Fibroblast of lung (primary cell): ENCODE measurements at places on chromosomes 5 and 9.
A peak's percentile ranks its signal among the peaks of the same experiment; 100 is the strongest.

DNA sequence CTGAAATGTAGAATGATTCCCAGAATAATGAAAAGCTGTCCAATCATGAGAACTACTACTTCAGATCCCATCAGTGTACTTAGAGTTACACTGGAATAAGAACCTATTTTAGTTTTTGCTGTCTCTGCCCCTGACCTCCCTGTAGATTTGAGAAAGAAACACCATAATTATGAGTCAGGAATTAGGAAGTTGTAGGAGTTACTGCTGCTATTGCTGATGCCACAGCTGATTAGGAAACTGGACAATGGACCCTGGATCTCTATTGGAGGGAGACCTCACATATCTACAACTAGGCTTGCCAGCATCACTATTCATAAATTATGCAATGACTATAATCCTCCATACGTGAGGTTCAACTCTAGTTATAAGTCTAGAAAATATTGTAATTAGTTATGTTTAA lies 48.8 kb upstream of the EDIL3 start:
- peak; percentile 22 for DNase-seq

GRCh38 chr9:10248890-10249289 lies 363.9 kb downstream of the PTPRD start:
- no peak for DNase-seq

- DNase-seq: no peak
These were observed at the start of gene DIPK1B for GRCh38 chr9:136711751-136712689. Gene DIPK1B, plus strand, starts transcription at chr9:136712572. Its CDS starts 94 bp downstream, at chr9:136712666.

GRCh38 chr5:107687937-107688336 lies 17.2 kb upstream of the EFNA5 start:
- DNase-seq: no peak

GRCh38 chr5:69007726-69008368 lies 86.0 kb upstream of the SLC30A5 start:
- DNase-seq: peak; percentile 44

- DNase-seq: no peak
These were observed 6.6 kb upstream of the PTGS1 start for GRCh38 chr9:122364117-122364782.

DNA sequence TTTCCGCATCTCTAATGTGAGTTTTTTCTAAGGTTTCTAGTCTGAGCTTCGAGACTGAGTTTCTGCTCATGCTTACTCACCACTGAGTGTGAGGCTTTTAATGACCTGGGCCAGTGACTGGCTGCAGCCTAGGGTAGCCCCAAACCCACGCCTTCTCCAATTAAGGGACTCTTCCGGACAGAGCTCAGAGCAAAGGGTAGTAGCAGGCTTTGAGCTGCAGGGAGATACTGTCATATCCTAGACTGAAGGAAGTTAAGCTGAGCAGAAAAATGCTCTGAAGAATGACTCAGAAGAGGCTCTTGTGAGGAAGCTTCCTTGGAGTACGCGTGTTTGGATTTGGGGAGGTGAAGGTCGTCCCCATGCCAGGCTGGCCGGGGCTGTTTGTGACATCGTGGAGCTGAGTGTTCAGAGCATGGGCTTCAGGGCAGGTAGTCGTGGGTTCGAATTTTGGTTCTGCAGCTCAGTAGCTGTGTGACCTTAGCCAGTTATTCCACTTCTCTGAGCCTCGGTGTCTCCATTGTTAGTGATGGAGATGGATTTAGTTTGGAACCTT lies 3.5 kb downstream of the USP20 start:
- DNase-seq: peak; percentile 47

DNA sequence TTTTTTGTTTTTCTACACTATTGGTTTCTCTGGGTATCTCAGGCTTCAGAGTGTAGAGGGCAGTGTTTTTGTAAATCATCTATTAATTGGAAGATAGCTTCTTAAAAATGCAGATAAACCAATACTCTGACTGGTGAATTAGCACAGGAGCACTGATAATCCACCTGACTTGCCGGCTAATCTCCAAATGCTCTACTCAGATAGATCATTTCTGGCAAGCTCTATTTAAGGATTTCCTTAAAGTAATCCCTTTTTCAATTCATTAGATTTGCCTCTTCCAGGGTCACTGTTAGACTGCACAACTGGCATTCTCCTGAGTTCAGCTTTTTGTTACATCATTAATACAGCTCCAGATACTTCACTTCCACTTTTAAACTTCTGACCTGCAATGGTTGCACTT lies 1390.3 kb upstream of the NUDT12 start:
- DNase-seq: no peak

GRCh38 chr5:64939772-64940510 lies 171.2 kb downstream of the CWC27 start:
- DNase-seq: peak; percentile 34

DNA sequence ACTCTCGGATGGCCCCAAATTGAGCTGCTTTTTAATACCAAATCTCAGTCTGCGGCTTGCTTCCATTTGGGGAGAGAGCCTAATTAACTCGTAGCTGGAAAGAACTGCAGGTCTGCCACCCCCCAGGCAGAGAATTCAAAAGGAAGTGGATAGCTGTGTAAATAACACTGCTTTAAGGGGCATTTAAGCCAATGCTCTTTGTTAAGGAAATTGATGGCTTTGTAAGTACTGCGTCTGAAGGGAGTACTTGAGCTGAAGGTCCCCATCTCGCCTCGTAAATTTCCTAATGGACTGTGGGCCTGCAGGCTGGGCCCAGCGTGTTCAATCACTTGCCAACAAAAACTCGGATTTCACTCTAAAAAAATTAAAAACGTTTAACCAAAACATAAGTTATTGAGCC lies 132.7 kb downstream of the PAPPA start:
- DNase-seq: peak; percentile 27

DNA sequence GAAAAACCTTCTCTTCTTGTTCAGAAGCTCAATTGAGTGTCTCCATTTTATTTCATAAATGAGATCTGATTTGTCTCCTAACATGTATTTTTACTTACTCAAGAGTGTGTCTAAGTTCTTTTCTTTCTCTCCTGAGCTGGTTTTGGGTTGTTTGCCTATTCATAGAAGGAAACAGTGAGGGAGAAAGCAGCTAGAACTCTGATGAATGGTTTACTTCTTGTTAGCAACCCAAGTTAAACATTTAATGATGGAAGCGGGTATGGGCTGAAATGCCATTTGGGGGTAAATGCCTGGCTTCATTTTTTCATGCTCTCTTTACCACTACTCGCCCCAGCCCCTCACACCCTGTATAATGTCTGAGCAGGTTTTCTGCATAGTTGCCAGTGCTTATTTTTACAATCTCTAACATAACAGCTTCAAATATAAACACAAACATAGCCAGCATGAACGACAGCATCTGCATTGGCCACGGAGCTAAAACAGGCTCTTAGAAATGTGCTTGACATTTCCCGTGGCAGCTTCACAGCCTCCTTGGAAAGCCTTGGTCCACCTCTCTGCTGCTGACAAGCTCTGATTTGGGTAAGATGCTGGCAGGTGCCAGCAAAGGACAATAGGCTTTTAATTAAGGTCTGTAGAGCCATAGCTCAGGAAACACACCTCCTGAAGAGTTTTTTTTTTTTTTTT lies 321.1 kb downstream of the ARHGEF28 start:
- DNase-seq: no peak

GRCh38 chr9:120737416-120738165 lies 23.3 kb upstream of the MEGF9 start:
- DNase-seq: no peak

DNA sequence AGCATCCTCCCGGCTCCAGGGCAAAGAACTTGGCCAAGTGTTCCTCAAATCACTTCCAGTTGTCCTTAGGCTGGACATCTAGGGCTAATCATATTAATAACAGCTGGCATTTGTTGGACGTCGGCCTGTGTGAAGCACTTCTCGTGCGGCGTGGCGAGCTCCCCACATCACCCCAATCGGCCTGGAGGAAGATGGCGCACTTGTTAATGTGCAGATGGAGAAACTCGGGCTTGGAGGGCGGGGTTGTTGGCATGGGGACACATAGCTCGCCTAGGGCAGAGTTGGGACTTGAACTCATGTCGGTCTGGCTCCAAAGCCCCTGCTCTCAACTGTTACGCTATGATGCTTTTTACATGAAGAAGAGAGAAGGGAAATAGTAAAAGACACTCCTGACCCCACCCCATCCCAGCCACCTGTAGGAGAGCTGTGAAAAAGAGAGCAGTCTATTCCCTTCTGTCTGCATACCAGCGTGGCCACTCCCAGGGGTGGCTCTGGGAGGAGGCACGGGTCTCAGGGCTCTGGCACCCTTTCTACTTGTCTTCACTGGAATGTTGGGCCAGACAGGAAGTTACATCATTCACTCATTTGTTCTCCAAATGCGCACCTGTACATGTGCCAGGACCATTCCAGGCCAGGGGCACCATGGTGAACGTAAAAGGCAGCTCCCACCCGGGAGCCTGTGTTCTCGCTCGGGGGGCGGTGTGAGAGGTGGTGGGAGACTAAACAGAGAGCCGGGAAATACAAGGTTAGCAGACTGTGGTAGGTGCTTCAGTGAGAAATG lies 12.8 kb upstream of the NUP214 start:
- no peak for DNase-seq

GRCh38 chr9:1404940-1405339 lies 354.8 kb downstream of the DMRT2 start:
- no peak for DNase-seq

DNA sequence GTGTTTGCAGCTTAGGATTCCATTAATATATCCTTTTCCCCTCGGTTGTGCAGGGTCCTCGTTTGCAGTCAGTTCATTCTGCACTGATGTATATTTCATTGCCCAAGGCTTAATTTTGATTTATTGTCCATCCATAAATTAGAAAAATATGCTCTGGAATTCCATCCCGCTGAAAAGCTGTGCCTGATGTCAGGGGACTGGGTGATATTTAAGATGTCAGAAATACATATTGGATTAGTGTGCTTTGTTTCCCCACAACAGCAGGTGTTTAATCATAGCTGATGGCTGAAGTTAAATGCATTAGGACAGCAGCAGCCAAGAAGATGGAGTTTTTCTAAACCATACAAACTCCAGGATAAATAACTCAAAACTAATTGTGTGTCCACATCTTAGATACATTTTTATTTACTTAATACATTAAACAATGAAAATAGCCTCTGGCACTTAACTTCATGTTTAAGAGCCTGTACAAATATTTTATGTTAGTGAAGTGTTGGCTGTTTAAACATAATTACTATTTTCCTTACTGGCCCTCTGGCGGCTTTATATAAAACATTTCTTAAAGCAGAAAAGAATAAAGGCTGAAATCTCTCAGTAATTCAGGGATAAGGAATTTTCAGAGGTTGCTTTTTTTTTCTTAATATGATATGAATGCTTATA lies 170.4 kb upstream of the TBCA start:
- no peak for DNase-seq

GRCh38 chr5:162956570-162956969 lies 480.8 kb upstream of the CCNG1 start:
- no peak for DNase-seq

- no peak for DNase-seq
These were observed 13.9 kb upstream of the FNIP1 start for GRCh38 chr5:131810510-131811249.

- no peak for DNase-seq
These were observed 44.7 kb upstream of the TMEM215 start for GRCh38 chr9:32738501-32739172.

- peak; percentile 76 for DNase-seq
These were observed 6.3 kb downstream of the PDE6A start for GRCh38 chr5:149938279-149938678.
